ENCODE measurements at places on chromosomes 2 and 18.

DNA sequence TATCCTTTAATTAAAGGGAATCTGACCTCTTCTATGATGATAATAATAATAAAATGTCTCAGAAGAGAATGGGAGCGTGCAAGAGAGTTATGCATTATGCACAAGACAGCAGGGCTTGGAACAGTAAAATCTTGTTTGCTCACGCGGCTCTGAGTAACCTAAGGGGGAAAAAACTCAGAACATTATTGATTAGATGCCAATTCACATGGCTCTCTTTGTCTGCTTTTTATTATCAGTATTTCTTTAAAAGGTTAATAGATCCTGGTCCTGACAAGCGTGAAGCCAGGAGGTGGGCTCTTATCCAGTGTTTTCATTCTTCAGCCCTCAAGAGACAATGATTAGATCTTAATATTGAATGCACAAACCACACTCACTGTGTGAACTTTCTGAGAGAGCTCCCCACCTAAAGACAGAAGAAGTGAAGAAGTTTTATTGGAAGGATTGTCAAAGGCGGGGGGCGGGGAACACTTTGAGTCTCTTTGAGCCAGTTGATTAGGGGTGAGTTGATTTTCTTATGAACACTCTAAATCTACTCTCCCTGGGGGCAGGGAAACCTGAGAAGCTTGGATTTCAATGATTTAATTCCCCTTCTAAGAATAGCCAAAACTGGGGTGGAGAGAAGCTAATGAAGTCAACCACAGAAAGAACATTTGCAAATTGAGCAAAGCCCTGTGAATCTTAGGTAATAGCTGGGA is 127.5 kb upstream of the CTAGE1 start:
- DNase-seq: no peak

DNA sequence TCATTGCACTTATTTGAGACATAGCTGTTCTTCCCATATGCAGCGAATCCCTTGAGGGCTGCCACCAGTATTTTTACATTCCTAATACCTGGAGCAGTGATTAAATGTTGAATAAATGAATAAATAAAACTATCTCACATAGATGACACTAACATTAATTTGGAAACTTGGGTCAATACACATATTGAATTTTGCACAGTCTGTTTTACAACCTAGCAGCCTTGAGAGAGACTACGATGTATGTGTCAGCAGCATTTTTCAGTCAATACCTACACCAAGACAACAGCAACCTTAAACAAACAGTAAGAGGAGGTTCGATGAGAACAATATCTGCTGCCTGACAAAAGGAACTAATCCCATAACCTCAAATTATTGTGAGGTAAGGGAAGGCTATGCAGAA is 53.4 kb downstream of the NBAS start:
- DNase-seq: no peak

- DNase-seq: no peak
These were observed 222.9 kb upstream of the FN1 start for GRCh38 chr2:215658635-215659305.

- DNase-seq: no peak
These were observed 56.9 kb downstream of the LIMS1 start for GRCh38 chr2:108591163-108591562.

DNA sequence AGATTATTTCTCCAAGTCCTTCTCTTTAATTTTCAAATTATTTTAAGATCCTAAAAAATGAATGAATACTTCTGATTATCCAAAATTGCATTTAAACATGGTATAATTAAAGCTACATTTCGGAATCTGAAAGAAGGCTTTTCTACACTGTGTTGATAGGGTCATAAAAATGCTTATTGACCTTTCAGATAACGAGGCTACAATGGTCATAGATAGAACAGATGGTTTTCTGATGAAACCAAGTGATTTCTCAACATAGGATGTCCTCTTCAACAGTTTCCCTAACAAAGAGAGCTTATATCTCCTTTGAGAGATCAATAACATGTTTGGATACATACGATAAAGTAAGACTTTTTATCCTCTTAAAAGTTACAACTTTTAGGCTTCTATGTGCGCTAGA is 201.1 kb downstream of the PTH2R start:
- no peak for DNase-seq

GRCh38 chr18:57311472-57311871 is 40.9 kb upstream of the ST8SIA3 start:
- no peak for DNase-seq

GRCh38 chr18:73827801-73828200 is 319.8 kb downstream of the FBXO15 start:
- DNase-seq: no peak

DNA sequence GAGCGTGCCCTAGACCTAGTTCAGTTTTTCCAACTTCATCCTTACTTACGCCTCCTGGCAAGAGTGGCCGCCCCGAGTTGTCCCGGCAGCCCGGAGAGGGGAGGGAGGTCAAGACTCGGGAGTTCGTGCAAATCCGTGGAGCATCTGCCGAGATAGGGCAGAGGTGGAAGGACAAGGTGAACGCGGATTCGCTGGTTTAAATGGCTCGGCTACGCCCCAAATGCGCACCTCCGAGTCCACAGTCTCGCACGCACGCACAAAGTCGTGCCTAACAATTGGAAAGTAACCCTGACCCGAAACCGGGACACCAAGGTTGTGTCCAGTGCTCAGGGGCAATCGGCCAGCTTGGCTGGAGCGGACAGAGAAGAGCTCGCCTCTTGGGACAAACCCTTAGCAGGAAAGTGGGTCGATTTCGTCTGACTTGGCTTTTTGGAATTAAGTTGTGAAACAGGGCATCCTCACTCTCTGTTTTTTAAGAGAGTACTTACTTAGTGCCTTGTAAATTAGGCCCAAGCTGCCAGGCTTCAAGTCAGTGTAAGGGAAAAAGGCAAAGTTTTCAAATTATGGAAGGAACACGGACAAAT is 726 bp upstream of the SS18 start:
- DNase-seq: peak; percentile 79

GRCh38 chr2:121625953-121626352 is 23.3 kb downstream of the CLASP1 start:
- no peak for DNase-seq

DNA sequence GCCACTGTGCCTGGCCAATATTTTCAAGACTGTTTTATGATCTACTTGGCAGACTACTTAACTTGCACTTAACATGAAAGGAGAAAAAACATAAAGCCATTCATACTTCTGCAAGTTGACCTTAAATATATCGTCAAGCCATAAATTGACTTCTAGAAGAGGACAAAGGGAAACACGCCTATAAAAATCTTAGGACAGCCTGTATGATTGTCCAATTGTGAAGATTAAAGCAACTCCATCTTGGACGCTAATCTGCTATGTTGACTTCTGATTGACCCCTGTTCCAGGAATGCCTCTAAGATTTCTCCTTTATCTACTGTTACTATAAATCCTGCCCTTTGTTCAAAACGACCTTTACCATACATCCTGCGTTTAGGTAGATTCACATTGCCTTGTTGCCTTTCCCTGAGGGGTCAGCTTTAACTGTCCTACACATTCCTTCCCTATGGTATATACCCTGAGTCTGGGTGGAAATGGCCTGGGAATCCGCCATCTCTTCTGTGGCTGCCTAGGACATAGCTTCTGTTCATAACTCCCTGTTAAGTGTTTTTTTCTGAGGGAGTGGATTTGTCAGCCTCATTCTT is 40.2 kb upstream of the SLC35F5 start:
- no peak for DNase-seq

DNA sequence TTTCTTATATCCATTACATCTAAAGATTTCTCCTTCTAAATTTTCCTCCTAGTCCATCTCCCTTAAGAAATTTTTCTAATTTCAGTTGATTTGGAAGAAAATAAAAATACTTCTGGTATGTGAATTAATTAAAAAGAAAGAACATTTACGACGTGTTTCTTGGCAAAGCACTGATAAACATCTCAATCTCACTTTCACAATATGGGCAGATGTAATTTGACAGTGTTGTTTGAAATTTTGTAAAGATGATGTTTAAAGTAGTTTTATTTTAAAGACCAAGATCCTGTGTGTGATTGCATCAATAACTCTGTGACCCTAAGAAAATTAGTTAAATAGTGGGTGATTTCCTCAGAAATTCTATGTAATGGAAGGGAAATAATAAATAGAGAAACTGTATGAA is 510.0 kb downstream of the PARD3B start:
- DNase-seq: no peak

DNA sequence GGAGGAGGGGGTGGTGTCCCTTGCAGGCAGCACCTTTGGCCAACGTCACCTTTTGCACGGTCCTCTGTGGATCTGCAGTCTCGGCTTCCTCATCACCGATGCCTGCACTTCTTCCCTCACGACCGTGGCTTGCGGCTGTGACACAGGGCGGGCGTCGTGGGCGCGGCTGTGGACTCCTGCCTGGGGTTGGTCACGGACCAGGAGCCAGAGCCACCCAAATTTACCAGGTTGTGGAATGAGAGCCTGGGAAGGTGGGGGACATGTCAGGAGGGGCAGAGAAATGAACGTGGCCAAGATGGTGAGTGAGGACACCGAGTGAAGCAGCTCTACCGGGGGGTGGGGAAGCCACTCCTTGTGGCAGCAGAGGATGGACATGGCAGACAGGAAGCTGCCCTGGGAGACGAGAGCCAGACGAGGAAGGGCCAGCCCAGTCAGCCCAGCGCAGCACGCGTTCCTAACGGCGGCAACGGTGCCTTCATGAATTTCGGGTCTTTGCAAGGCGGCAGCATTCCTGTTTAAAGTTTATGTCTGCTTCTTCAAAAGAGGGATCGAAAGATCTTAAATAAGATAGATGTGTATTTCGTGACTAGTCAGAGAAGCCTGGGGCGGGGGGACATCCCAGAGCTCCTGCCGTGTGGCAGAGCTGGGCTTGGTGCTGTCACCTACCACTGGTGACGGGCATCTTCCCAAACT is 84.2 kb downstream of the LRRFIP1 start:
- DNase-seq: no peak
